ENCODE measurements at places on chromosomes 3 and 15.

DNA sequence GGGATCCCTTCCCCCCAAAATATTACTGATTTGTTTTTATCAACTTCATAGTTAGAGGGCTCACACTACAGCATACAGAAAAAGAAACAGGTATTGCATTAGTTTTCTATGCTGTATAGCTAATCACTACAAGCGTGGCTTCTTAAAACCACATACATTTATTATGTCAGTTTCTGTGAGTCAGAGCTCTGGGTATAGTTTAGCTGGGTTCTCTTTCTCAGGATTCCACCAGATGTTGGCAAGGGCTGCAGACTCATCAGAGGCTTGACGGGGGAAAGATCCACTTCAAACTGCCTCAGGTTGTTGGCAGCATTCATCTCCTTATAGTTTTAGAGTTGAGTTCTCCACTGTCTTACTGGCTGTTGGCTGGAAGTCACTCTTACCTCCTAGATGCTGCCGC is 328.0 kb downstream of the NLGN1 start:
- peak; percentile 34 for DNase-seq

- no peak for DNase-seq
These were observed 18.6 kb downstream of the PRKCD start for GRCh38 chr3:53179580-53179979.

DNA sequence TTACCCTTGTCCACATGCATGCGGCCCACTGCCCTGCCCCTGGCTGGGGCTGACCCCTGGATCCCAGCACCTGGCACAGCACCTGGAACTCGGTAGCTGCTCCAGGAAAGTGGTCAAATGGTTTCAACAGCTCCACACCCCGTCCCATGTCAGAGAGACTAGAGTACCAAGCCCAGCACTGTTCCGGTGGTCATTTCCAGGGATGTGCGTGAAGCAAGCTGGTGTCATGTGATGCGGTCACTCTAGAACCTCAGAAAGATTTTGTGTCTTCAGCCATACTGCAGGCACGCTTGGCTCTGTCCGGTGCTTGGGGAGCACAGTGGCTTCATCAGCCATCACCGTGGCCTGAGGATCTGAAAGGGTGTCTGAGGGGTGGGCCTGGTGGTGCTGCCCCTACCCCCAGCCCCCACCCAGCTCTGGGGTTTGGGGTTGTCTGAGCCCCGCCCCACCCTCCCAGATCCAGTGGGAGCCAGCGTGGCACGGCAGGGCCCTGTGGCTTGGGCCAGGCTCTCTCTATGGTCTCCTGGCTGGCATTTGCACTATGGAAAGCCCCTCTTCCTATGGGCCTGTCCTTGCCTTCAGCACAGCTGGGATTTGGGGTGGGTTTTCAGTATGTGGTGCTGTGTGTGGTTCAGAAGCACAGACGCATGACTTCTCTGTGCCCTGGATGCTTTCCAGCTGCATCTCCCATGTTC is 15.3 kb downstream of the APBA2 start:
- no peak for DNase-seq

- no peak for DNase-seq
These were observed 146.9 kb upstream of the PTPRG start for GRCh38 chr3:61414456-61414855.

DNA sequence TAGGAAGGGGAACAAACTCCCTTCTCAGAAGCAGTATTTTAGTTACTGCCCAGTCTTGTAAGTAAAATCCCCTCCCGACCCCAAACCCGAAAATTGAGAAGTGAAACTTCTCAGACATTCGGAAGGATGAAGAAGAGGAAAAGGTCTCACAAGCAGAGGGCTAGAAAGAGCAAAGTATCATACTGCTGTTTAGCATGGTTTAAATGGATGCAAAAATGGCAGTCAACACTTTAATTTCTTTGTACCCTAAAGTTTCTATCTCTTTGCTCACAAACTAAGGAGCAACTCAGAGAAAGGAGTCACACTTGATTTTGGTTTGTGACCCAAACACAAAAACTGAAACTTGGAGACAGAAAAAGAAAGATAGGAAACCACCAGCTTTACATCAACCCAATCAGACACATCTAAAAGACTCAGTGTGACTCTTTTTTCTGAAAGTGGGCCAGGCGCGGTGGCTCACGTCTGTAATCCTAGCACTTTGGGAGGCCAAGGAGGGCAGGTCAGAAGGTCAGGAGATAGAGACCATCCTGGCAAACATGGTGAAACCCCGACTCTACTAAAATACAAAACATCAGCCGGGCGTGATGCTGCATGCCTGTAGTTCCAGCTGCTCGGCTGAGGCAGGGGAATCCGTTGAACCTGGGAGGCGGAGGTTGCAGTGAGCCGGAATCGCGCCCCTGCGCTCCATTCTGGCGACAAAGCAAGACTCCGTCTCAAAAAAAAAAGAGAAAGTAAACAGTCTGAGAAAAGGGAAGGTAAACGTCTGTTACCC is 63.2 kb upstream of the ATP11B start:
- no peak for DNase-seq

DNA sequence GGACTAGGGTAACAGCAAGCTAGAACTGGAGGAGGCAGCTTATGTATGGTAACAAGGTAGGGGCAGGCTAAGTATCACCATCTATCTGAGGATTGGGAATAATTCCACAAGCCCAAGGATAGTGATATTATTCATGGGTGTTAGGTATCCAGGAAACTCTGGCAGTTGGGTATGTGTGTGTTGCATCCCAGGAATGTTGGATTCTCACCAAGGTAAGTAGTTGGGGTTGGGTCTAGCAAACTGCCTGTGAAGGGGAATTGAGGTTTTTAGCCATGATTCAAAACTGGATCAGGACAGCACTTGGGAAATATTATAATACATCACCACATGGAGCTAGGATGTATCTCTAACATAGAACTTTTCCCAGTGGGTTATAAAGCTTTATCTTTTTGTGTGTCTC is 626.4 kb upstream of the GOLIM4 start:
- no peak for DNase-seq

DNA sequence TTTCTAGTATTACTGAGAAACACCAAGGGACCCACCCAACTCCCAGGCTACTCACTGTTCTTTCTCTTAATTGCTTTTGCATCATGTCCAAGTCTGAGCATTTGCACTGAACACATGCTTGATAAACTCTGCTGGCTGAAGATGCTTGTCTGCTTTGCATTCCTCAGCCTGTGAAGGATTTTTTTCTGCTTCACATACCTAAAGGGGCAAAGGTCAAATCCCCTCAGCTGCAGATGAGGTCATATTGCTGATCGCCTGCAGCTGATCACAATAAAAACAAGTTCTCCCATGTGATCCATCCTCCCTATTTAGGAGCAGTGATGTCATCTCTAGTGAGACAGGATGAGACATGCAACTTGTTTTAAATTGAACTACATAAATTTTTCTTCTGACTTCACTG is 84.6 kb upstream of the DCBLD2 start:
- DNase-seq = peak; percentile 90

- DNase-seq = peak; percentile 84
These were observed 107.0 kb downstream of the ALCAM start for GRCh38 chr3:105473521-105474223.

DNA sequence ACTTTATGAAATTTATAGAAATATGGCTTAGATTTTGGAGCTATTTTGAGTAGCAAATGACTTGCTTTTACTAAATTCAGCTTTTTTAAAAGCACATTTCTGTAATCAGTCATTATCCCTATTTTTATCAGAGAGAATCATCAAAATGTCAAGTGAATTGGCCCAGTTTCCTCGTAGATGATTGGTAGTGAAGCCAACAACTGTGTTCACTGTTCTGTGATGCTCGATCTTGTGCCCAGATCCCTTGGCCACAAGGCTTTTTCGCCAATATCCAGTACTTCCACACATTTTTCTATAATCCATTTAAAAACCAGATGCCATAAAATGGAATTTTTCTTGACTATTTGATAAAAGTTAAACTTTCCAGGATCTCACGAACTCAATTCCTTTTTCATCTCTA is 336.5 kb downstream of the ZNF385D start:
- DNase-seq = no peak

DNA sequence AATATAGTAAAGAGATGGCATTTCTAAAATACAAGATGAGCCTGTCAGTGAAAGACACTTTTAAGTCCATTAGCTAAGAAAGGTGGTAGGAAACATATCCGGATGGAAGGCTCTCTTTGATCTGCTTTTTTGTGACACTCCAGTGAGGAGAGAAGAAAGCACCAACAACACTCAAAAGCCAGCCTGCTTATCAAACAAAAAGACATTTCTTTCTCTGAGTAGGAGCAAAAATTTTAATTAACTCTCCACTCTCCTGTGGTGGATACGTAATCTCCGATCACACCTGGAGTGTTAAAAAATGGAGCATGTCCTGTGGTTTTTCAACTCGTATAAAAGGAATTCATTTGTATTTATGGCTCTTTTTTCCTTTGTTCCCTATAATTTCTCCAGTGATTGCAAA is 65.3 kb downstream of the OXNAD1 start:
- no peak for DNase-seq

DNA sequence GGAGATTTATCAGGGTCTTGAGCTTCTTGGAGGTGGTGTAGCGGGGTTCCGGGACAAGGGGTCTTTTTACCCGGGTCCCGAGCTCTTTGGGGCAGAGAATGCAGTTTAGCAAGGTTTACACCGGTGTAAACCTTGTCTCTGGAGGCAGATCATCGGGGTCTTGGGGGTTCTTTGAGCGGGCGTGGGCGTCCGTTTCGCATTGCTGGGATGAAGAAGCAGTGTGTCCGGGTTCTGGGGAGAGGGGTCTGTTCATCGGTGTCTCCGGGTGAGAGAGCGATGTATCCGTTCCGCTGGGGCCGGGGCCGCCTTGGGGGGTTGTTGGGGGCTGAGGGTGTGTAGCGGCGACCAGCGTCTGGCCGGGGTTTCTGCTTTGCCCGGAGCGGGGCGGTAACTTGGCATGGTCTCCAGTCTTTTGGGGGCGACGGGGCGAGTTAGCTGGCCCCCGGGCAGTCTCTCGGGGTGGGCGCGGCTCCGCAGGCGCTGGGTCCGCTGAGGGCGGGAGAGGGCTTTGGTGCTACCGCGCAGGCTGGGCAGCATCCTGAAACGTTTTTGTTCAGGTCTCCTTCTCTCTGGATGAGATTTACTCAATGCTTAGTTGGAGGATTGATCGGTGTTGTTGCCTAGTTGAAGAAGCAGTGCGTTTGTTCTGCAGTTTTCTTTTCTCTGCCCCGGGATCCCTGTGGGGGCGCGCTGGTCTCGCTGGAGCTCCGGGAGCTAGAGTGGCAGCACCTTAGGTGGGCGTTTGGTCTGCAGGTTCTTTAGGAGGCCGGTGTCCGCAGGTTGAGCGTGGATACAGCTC is 843 bp downstream of the GLCE start:
- no peak for DNase-seq

- no peak for DNase-seq
These were observed 98.3 kb downstream of the CYP19A1 start for GRCh38 chr15:51240066-51240465.

DNA sequence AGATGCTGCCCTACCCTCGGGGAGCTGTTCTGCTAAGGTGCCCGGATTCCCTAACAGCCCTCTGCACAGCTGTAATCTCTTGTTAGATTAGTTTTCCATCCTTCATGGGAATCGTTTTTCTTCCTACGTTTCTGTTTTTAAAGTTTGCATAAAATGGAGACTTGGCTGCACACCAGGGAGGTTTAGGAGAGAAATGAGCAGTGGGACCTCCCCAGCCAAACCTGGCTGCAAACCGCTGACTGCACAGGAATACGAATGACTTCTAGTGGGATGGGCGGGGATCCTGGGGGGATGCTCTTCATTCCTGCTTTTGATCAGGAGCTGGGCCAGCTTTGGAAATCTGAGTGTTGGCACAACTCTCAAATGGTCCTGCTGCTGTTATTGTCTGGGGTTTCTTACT is 77.5 kb downstream of the THSD4 start:
- no peak for DNase-seq
